ENCODE measurements at places on chromosomes 12 and 14. TPM values are rescaled to one million over a fixed set of nuclear protein-coding genes. Genes with fewer than 3 reads are reported as not detected.
A peak's percentile ranks its signal among the peaks of the same experiment; 100 is the strongest.

DNA sequence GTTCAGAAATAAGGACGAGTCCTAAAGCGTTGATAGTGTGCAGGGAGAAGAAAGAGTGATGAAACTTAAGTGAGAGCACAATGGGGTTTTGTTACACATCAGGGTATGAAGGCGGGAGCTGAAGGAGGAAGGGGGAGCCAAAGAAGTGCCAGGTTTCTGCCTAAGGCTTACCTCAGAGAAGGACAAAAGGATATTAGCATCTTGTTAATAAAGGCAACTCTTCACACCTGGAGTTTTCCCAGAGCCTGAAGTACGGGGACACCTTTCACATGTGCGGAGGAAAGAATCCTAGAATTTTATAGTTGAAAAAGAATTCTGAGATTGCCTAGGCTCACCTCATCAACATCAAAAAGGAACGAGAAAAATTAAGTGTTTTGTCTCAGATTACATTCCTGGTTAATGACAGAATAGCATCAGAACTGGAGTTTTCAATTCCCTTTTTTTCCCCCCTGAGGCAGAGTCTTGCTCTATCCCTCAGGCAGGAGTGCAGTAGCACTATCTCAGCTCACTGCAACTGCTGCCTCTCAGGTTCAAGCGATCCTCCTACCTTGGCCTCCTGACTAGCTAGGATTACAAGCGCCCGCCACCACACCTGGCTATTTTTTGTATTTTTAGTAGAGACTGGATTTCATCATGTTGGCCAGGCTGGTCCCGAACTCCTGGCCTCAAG, 2.2 kb upstream of the SAV1 start:
- DNase-seq = no peak

The MYG1 gene
- total RNA-seq = 19.8 TPM

GRCh38 chr12:70178038-70178437, 65.2 kb upstream of the CNOT2 start:
- peak; percentile 30 for DNase-seq

DNA sequence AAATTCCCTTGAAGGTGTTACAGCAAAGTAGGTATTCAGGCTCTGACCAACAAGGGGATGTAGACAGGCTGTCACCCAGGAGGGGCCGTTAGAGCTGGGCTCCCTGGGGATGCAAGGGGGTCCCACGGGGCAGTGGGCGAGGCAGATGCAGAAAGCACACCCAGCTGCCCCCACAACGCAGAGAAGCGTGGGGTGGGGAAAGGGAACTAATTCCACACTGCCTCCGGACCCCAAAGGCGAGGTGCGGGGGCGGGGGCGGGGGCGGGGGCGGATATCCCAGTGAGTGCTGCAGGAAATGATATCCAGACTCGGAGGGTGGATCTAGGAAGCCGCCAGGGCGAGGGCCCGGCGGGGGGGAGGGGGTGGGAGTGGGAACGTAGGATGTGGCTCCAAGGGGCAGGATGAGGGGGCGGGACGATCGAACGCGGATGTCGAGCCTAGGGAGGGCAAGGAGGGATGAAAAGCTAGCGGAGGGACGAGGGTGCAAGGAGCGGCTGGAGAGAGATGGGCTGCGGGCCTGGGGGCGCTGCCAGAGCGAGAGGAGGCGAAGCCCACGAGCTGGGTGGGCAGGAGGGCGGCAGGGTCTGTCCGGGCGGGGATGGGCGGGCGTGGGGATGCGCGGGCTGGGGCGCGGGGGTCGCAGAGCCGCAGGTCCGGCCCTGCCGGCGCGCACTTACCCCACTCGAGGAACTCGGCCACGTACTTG, 874 bp downstream of the CDC42BPB start:
- peak; percentile 65 for DNase-seq

- DNase-seq = no peak
Observed at GRCh38 chr12:1611803-1612572, 17.0 kb upstream of the WNT5B start.

DNA sequence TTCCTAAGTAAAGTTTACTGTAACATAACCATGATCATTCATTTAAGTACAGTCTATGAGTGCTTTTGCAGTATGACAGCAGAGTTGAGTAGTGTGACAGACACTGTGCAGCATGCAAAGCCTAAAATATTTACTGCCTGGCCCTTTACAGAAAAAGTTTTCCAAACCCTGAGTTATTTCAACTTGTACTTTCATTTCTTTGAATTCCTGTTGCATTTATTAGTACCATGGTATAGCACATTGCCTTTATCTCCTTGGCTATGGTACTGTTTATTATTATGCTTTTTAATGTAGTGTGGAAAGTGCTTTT, 6.2 kb downstream of the ARHGAP5 start:
- DNase-seq = no peak
